Omental fat pad (tissue), 4 donors: ENCODE measurements at places on chromosomes 11 and 22. TPM values are rescaled to one million over a fixed set of nuclear protein-coding genes. Genes with fewer than 3 reads are reported as not detected.

GRCh38 chr22:31279821-31280505 is 12.3 kb downstream of the PIK3IP1 start:
- no peak for DNase-seq

OR5P2 gene
- total RNA-seq, result not detected

MMP1 gene
- total RNA-seq, result not detected

- no peak for DNase-seq
Observed at GRCh38 chr11:44286268-44286880, 23.6 kb downstream of the ALX4 start.

DNA sequence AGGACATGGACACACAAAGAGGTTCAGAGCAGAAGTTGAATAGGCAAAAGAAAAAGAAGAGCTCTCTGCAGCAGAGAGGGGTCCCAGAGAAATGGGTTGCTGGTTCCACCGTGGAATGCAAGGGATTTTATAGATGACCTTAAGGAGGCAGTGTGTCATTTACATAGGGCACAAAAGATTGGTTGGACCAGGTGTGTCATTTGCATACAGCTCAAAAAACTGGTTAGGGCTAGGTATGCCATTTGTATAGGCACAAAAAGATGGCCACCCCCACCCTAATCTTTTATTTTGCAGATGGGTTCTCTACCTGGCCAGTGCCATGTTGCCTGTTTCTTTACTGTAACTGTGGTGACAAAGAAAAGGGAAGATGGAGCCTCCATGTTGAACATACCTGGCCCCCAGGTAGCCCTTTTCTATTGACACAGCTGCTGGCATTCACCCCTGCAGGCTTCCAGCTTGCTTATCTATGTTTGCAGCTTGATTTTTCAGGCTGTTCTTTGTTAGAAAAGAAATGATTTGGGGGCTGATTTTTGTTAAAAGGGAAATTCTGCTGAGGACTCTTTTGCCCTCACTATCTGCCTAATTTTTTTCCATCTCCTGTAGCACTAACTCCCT is 3.1 kb upstream of the CAVIN3 start:
- DNase-seq, result no peak

TRIM51 gene
- total RNA-seq, result not detected

DNA sequence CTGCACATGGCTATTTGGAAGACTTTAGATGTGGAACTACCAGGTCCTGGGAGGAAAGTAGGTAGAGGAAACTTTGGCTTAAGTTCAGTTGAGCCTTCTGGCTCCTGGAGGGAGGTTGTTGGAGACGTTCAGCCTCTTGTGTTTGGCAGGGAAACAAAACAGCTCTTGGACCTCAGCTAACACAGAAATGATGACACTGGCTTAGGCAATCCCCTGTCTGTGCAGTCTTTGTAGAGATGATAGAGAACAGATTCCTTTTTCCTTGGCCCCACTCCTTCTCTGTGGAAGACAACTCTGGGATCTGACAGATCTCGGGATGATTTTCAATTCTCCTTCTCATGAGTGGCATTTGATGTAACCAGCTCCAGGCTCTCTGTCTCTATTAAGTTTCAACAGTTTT is 428.5 kb downstream of the TMEM135 start:
- no peak for DNase-seq

RCOR2 gene
- total RNA-seq, result 0.32 TPM

- DNase-seq, result no peak
Observed at GRCh38 chr11:30329150-30329940, 6.4 kb downstream of the ARL14EP start.

DNA sequence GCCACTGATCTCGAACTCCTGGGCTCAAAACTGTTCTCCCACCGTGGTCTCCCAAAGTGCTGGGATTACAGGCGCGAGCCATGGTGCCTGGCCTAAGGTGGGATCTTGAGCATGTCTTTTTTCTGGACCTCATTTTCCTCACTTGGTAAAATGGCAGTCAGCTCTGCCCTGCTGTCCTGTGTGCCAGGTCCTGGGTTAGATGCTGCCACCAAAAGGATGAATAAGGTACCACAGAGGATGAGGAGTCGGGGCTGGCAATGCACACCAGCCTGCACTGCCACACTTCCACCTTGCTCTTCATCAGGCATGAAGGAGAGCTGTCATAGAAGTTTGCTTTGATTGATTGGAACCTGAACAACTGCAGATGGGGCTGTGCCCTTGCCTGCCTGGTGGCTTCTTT is 32.3 kb downstream of the ACO2 start:
- no peak for DNase-seq

DNA sequence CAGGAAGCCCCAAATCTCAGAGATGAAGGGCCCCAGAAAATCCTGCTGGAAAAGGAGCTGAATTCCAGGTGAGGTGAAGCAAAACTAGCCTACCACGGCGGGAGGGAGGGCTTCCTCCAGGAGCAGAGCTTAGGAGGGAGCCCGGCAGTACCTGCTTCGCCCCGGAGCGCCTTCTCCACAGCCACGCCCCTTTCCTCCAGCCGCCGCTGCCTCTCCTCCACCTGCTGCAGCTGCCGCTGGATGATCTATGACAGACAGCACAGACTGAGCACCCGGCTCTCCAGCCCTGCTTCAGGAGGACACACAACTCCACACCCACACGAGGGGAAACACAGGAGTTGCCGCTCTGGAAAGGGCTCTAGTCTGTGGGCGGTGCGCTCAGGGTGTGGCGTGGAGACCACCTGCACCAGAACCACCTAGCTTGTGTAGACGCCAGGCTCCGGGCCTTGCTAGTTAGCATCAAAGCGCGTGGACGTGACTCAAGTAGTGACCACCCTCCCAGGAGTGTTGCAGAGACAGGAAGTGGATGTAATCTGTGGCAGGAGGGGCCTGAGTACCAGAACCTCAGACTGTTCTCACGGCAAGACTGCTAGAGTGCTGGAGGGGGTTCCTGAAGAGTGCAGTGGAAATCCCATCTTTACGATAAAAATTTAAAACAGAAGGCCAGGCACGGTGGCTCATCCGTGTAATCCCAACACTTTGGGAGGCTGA is 34.6 kb upstream of the BID start:
- no peak for DNase-seq

- no peak for DNase-seq
Observed at GRCh38 chr22:48872271-48873190, 955.1 kb downstream of the BRD1 start.

DNA sequence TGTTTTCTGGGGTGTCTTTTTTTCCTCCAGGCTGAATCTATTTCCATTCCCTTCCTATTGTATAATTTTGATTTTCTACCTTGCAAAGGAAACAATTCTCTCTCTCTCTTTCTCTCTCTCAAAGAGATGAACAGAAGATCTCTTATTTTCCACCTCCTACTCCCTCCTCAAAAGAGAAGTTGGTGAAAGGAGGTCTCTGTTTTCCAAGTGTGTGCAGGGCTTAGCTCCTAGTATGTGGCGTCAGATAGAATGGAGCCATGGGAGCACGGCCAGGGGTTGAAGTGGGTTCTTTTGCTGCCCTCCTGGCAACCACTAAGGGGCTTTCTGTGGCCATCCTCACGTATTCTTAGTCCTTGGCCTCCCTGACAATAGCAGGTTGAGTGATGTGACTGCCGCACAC is 480 bp downstream of the TRIM34 start:
- DNase-seq, result no peak

OR52I2 gene
- not detected for total RNA-seq

- DNase-seq, result no peak
Observed at GRCh38 chr22:42188808-42189447, 58.3 kb upstream of the CYP2D6 start.

ZNF195 gene
- total RNA-seq, result 35.3 TPM
